ENCODE measurements at places on chromosomes 5 and 9. TPM values are rescaled to one million over a fixed set of nuclear protein-coding genes. Genes with fewer than 3 reads are reported as not detected.

DNA sequence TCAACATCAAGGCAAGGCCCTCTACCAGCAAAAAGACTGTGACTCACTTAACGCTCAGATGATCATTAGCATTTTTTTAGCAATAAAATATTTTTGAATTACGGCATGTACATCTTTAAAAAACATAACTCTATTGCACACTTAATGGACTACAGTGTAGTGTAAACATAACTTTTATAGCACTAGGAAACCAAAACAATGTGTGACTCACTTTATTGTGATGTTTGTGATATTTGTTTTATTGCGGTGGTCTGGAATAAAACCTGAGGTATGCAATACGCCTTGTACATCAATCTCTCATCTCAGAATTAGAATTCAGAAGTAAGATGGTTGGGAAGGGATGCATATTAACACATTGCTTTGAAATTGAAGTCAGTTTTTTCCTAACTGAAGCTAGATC lies 106.9 kb upstream of the PTCH1 start:
- no peak for DNase-seq

Gene FGF1
- 0.42 TPM for polyA plus RNA-seq

Gene CDX1
- not detected for polyA plus RNA-seq

Gene ELAVL2
- not detected for polyA plus RNA-seq

Gene TNC
- polyA plus RNA-seq, result 0.31 TPM

DNA sequence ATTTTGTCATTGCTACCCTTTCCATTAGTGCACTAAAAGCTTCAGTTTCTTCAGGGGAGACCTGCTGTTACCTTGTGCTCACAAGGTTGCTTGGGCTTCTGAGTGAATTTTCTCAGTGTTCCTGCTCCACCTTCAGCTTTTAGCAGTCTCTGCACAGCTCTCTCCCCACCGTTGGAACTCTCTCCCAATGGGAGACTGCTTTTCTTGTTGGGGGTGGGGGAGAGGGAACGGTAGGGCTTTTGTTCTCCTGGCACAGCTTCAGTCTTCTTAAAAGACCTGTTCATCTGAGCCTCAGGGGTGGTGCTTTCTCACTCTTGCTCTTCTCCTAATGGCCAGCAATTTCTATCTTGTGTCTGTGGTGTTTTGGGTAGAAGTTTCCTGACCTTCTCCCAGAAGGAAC lies 915.7 kb downstream of the EFNA5 start:
- DNase-seq, result no peak

DNA sequence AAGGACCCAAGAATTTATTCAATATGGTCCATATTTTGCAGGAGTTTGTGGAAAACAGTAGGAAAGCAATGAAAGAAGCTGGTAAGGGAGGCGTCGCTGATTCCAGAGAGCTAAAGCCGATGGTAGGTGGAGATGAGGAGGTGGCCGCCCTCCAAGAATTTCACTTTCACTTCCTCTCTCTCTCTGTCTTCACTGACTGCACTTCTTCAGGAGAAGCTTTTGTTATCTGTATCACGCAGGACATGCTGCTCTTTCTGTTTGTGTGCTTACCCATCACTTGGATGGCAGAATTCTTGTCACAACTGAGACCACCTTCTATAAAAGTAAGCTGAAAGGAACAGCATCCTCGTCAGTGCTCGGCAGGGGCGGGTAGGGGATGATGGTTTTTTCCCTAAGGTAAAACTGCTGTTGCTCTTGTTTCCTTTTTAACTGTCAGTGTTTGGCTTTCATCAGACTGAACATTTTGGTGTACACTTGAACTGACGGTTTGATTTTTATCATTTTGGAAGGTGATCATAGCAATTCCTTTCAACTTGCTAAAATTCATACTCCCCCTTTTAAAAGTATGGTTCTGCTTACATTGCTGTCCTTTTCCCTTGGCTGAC lies 62.4 kb upstream of the FSD1L start:
- no peak for DNase-seq

Gene SMIM27
- polyA plus RNA-seq, result 14.4 TPM

- no peak for DNase-seq
These were observed 364.1 kb downstream of the BRINP1 start for GRCh38 chr9:119005162-119005561.

DNA sequence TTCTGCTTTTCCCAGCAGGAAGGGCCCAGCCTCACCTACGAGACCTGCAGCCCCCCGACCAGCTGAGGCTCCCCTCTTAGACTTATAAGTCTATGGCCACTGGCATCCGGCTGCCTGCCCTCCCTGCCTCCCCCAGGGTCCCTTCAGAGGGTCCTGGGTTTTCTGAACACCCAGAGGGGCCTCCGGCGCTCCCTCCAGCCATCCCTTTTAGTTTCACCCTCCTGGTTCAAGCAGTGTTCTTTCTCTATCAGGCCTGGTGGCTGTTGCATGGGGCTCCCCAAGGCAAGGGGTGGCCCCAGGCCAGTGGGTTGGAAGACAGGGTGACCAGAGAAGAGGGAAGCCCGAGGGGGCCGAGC lies 21.8 kb downstream of the GOLGA2 start:
- no peak for DNase-seq

- DNase-seq, result no peak
These were observed 845 bp upstream of the NR4A3 start for GRCh38 chr9:99820685-99821395.

- DNase-seq, result no peak
These were observed 132.8 kb downstream of the RASEF start for GRCh38 chr9:82930116-82930515.

- DNase-seq, result no peak
These were observed 89.5 kb downstream of the APBA1 start for GRCh38 chr9:69582544-69583297.

- DNase-seq, result no peak
These were observed 565.5 kb upstream of the DMAC1 start for GRCh38 chr9:8365029-8365428.

Gene KLF9
- 16.2 TPM for polyA plus RNA-seq

DNA sequence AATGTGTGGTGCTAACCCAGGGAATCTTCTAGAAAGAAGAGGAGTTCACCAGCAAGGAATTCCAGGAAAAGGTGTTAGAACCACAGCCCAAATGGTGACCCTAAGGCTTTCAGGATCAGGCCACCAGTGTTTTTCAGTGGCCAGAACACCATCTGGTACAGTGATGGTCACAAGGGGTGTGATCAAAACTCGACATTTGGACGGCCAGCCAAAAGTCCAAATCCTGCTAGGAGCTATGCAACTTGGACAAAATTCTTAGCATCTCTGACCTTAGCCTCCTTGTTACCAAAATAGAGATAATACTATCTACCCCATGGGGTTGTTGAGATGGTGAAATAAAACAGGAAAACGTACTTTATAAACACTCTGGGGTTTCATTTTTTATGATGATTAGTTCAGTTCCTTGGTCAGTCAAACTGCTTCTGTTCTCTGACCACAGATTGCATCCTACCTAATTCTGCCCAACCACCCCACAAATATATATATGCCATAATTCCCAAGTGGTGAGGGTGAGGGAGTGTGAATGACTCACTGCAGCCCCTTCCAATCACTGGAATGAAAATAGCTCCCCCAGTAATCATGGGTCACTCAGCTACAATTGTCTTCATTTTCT lies 210.3 kb downstream of the CDK5RAP2 start:
- DNase-seq, result no peak

- no peak for DNase-seq
These were observed 385.2 kb downstream of the SPOCK1 start for GRCh38 chr5:137113939-137114338.

Gene OTULINL
- polyA plus RNA-seq, result 23.8 TPM

DNA sequence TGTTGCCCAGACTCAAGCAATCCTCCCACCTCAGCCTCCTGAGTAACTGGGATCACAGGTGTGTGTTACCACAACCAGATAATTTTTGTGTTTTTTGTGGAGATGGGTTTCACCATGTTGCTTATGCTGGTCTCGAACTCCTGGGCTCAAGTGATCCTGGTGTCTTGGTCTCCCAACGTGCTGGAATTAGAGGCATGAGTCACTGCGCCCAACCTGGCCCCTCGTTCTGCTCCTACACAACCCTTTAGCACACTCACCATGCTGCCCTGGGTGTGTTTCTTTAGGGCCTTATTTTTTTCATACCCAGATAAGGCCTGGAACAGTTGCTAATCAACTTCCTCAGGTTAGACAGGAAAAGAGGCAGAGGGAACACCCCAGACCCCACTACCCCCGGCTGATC lies 2.6 kb downstream of the PDZD2 start:
- no peak for DNase-seq

Gene CCL21
- polyA plus RNA-seq, result 53.5 TPM

DNA sequence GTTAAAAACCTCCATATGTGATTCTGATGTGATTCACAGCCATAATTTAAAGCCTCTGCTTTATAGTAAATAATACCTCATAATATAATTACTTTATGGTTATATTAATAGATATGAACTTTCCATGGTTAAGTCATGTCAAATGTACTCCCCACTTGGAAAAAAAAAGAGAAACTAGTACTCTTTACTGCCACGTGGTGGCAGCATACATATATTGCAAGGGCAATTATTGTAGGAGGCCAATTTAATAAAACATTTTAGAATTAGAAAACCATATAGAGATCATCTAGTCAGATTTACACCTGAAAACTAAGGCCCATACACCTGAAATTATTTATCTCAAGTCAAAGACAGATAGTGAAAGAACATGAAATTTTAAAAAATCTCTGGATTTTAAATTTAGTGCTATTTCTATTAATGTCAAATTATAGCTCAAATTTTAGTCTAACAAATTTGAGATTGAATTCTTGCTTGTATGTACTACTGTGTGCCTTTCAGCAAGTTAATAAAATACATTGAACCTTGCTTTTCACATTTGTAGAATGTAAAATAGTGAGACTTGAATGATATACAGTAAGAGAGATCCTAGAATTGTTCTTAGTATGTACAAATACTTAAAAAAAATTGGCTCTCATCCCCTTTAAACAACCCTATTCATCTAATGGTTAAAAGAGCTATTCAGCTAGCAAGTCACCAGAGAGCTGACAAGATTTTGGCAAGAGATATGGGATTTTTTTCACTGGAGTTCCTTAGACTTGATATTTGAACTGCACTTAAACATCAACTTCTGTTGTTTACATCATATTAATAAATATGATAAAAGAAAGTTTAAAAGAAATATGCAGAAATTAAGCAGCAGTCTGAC lies 603.8 kb downstream of the TLE4 start:
- DNase-seq, result no peak

GRCh38 chr5:56088967-56089829 lies 94.4 kb upstream of the IL6ST start:
- DNase-seq, result no peak

DNA sequence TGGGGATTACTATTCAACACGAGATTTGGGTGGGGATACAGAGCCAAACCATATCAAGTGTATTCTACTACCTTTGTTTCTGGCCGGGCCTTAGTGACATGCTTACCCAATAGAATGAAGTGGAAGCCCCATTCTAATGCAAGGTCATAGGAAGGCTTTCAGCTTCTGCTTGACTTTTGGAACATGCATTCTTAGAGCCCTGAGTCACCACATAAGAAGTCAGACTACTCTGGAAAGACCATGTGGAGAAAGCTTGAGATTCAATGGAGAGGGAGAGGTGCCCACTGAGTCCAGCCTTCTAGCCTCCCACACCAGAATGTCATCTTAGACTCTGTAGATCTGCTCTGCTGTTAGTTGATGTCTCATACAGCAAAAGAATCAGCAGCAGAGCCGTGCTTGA lies 155.7 kb upstream of the FBN2 start:
- DNase-seq, result no peak

- no peak for DNase-seq
These were observed 134.4 kb downstream of the RFX3 start for GRCh38 chr9:3391414-3391813.

- no peak for DNase-seq
These were observed 101.2 kb downstream of the SLC28A3 start for GRCh38 chr9:84239343-84239742.

DNA sequence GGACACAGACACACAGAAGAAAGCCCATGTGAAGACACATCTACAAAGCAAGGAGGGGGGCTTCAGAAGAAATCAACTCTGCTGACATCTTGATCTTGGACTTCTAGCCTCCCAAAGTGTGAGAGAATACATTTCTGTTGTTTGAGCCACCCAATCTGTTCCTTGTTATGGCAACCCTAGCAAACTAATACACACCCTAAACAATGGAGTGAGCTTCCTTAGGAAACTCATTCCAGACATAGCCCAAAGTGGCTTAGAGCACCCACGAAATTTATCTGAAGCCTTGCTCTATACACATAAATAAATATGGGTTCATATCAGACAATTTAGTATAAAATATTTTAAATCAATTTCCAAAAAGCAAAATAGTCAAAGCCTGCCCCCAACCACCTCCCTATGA lies 7.6 kb upstream of the TBC1D2 start:
- DNase-seq, result no peak

DNA sequence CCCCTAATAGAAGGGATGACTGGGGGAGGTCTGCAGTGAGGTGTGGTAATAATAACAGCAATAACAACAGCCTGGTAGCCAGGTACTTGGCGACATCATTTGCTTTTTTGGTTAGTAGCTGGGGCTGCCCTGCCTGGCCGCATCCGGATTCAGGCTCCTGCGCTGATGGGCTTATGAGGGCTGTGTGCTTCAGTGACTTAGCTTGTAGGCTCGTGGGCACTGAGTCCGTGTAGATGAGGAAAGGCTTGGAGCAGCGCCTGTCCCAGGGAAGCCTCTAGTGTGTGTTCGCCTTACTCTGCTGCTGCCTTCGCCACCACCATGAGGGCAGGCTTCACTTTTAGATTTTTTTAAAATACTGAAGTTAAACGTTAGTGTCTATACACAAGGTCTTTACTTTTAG lies 4.5 kb downstream of the NDUFS6 start:
- DNase-seq, result no peak

Gene C9orf78
- 38.6 TPM for polyA plus RNA-seq

Gene FBLL1
- 1.3 TPM for polyA plus RNA-seq

DNA sequence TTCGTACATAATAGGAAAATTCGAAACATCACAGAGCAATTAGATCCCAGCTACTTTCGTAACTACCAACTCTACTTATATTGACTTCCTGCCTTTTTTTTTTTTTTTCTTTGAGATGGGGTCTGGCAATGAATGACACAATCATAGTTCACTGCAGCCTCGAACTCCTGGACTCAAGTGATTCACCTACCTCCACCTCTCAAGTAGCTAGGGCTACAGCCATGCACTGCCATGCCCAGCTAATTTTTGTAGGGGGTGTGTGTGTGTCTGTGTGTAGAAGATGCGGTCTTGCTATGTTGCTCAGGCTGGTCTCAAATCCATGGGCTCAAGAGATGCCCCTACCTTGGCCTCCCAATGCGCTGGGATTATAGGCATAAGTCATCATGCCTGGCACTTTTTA lies 5.8 kb upstream of the PAIP2 start:
- DNase-seq, result no peak

Measured in pancreas (tissue), 10 donors.